Hair follicle dermal papilla cell (primary cell): ENCODE measurements at places on chromosomes 13 and 19. TPM values are rescaled to one million over a fixed set of nuclear protein-coding genes. Genes with fewer than 3 reads are reported as not detected.

PSG3 gene
- not detected in 2 replicates for total RNA-seq

GSX1 gene
- total RNA-seq = not detected in 2 replicates

CRX gene
- total RNA-seq = not detected in 2 replicates

PLIN5 gene
- total RNA-seq = not detected in 2 replicates

KIR2DL4 gene
- not detected in 2 replicates for total RNA-seq

GPR12 gene
- total RNA-seq = not detected in 2 replicates

KIR3DL1 gene
- total RNA-seq = not detected in 2 replicates

CLEC17A gene
- not detected in 2 replicates for total RNA-seq

RPS15 gene
- total RNA-seq = 301 and 458 TPM in 2 replicates

PLIN4 gene
- under 0.01 and 0.16 TPM in 2 replicates for total RNA-seq

NRTN gene
- 0.16 TPM in 1 of 2 replicates, not detected in the other for total RNA-seq

ZNF841 gene
- 38.1 and 41.0 TPM in 2 replicates for total RNA-seq

FBXW9 gene
- total RNA-seq = 10.4 and 12.3 TPM in 2 replicates

FDX2 gene
- total RNA-seq = 14.1 and 16.0 TPM in 2 replicates

ERVK3-1 gene
- 26.4 and 31.9 TPM in 2 replicates for total RNA-seq

U2AF2 gene
- total RNA-seq = 84.6 and 96.1 TPM in 2 replicates

RAD23A gene
- total RNA-seq = 94.6 and 95.3 TPM in 2 replicates

PPP1R13L gene
- total RNA-seq = 9.2 and 22.0 TPM in 2 replicates

ZNF541 gene
- total RNA-seq = not detected in 2 replicates

IRS2 gene
- total RNA-seq = 16.2 and 20.9 TPM in 2 replicates

CLEC4M gene
- total RNA-seq = not detected in 2 replicates

PLPP2 gene
- total RNA-seq = 3.8 and 14.8 TPM in 2 replicates

TRIM28 gene
- 220 and 227 TPM in 2 replicates for total RNA-seq

OVOL3 gene
- total RNA-seq = not detected in 2 replicates

ATP12A gene
- 0.12 and 0.32 TPM in 2 replicates for total RNA-seq

IL17D gene
- total RNA-seq = 0.16 and 0.24 TPM in 2 replicates

CYP4F8 gene
- total RNA-seq = not detected in 2 replicates

PDE4C gene
- 0.12 and 0.16 TPM in 2 replicates for total RNA-seq

WDR87 gene
- total RNA-seq = under 0.01 TPM in 1 of 2 replicates, not detected in the other

CLDN10 gene
- not detected in 2 replicates for total RNA-seq

LRRC63 gene
- under 0.01 TPM in 1 of 2 replicates, not detected in the other for total RNA-seq

CDX2 gene
- total RNA-seq = not detected in 2 replicates

SMIM17 gene
- 0.36 and 0.81 TPM in 2 replicates for total RNA-seq

IL4I1 gene
- 0.24 and 1.1 TPM in 2 replicates for total RNA-seq

ZNF845 gene
- total RNA-seq = 8.7 and 10.2 TPM in 2 replicates

ZNF99 gene
- total RNA-seq = not detected in 2 replicates

ZNF682 gene
- total RNA-seq = 1.8 and 2.8 TPM in 2 replicates

PTGIR gene
- 6.7 and 11.8 TPM in 2 replicates for total RNA-seq

ZNF708 gene
- 5.5 and 7.6 TPM in 2 replicates for total RNA-seq

ZNF536 gene
- total RNA-seq = 1.1 and 2.6 TPM in 2 replicates

PCSK4 gene
- 2.3 and 2.8 TPM in 2 replicates for total RNA-seq

PEG3 gene
- total RNA-seq = 3.1 and 7.4 TPM in 2 replicates

TNNT1 gene
- 0.65 and 0.97 TPM in 2 replicates for total RNA-seq

CYP2A6 gene
- not detected in 2 replicates for total RNA-seq

GPATCH1 gene
- 6.2 and 7.5 TPM in 2 replicates for total RNA-seq

ZNF728 gene
- 0.49 and 0.61 TPM in 2 replicates for total RNA-seq

F7 gene
- under 0.01 and 0.12 TPM in 2 replicates for total RNA-seq
